ENCODE measurements at places on chromosomes 13 and 19.

DNA sequence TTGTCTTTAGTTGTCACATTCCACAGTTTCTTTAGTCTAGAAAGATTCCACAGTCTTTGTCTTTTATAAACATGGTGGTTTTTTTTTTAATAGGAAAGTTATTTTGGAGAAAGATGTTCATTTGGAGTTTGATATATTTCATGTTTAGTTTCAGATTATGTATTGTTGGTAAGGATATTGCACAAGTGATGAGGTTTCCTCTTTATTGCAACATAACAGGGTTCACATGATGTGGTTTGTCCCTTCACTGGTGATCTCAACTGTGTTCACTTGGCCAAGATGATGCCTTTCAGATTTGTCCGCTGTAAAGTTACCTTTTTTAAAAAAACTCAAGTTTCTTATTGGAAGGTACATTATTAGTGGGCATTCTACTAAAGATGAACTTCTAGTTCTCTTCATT, 3.2 kb downstream of the ZNF230 start:
- no peak for DNase-seq

GRCh38 chr19:13742756-13743155, 21.6 kb upstream of the MRI1 start:
- DNase-seq, result no peak

GRCh38 chr13:26836626-26837025, 76.0 kb upstream of the GPR12 start:
- no peak for DNase-seq

DNA sequence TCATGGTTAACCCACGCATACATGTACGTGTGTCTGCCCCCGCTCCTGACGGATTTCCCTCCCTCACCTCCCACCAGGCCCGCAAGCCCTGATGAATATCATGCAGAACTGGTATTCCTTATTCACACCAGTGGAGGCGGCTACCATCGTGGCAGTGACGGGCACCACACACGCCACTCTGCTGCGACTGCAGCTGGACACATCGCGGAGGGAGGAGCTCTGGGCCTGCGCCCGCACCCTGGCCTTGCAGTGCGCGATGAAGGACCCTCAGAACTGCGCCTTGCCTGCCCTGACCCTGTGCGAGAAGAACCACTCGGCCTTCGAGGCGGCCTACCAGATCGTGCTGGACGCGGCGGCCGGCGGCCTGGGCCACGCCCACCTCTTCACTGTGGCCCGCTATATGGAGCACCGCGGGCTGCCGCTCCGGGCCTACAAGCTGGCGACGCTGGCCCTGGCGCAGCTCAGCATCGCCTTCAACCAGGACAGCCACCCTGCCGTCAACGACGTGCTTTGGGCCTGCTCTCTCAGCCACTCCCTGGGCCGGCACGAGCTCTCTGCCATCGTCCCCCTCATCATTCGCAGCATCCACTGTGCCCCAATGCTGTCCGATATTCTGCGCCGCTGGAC, 35.0 kb downstream of the ZSWIM4 start:
- no peak for DNase-seq
